Hair follicular keratinocyte (primary cell): ENCODE measurements at places on chromosomes 5 and 9. TPM values are rescaled to one million over a fixed set of nuclear protein-coding genes. Genes with fewer than 3 reads are reported as not detected.

SLC31A1 gene
- 16.1 and 20.4 TPM in 2 replicates for total RNA-seq

IL13 gene
- total RNA-seq, result not detected in 2 replicates

PSMB7 gene
- total RNA-seq, result 309 and 352 TPM in 2 replicates

ANGPTL2 gene
- 0.08 TPM in 2 replicates for total RNA-seq

IFNB1 gene
- not detected in 2 replicates for total RNA-seq

CCDC192 gene
- total RNA-seq, result not detected in 2 replicates

FGD3 gene
- total RNA-seq, result 0.04 and 0.16 TPM in 2 replicates

UTP15 gene
- total RNA-seq, result 17.7 and 19.0 TPM in 2 replicates

TENT4A gene
- total RNA-seq, result 9.7 and 13.5 TPM in 2 replicates

ARSI gene
- total RNA-seq, result 12.7 and 16.7 TPM in 2 replicates

SLC34A1 gene
- total RNA-seq, result not detected in 2 replicates

DDX46 gene
- total RNA-seq, result 14.1 and 26.0 TPM in 2 replicates

TLR4 gene
- total RNA-seq, result not detected in 2 replicates

SEC16A gene
- total RNA-seq, result 45.4 and 52.5 TPM in 2 replicates

BARX1 gene
- not detected in 2 replicates for total RNA-seq

CAMK4 gene
- 1.0 and 2.9 TPM in 2 replicates for total RNA-seq

PCDHGB1 gene
- total RNA-seq, result 0.23 and 0.38 TPM in 2 replicates

PAIP1 gene
- total RNA-seq, result 62.9 and 76.7 TPM in 2 replicates

PNPLA7 gene
- 0.11 and 0.31 TPM in 2 replicates for total RNA-seq

KIF20A gene
- total RNA-seq, result 13.8 and 45.5 TPM in 2 replicates

STPG3 gene
- total RNA-seq, result not detected in 2 replicates
